Stimulated activated CD8-positive, alpha-beta memory T cell treated with anti-CD3 and anti-CD28 coated beads, Interleukin-2, amount 100 ng/mL, for 1 hour (primary cell): ENCODE measurements at places on chromosomes 12 and 14.

DNA sequence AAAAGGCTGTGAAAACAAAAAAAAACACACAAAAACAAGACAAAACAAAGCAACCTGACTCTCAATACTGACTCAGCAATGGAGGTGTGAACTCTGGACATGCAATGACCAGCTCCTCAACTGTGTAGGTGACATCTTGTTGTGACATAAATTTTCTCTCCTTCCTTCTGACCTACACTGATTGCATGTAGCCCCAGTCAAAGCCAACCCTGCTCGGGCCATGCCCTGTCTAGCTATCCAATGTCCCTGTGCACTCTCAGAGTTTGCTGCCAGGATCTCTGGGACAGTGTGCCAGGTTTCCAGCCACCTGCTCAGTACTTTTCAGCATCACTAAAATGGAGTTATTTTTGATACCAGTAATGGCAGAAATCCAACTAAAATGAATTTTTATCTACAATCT lies 18.9 kb upstream of the CRACR2A start:
- DNase-seq: no peak

DNA sequence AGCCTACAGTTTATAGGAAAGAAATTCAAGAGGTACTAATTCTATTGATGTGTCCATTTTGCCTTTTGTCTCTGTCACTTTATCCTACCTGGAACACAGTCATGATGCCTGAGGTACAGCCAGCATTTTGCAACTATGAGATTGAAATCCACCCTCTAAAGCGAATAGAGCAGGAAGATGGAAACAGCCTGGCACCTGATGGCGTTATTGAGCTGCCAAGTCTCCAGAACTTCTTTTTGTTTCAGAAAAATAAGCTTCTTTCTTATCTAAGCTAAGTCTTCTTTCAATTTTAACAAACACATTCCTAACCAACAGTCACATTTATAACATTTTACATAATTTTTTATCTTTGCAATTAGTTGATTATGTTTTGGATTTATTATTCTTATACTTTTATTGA lies 182.1 kb downstream of the PAWR start:
- no peak for DNase-seq

DNA sequence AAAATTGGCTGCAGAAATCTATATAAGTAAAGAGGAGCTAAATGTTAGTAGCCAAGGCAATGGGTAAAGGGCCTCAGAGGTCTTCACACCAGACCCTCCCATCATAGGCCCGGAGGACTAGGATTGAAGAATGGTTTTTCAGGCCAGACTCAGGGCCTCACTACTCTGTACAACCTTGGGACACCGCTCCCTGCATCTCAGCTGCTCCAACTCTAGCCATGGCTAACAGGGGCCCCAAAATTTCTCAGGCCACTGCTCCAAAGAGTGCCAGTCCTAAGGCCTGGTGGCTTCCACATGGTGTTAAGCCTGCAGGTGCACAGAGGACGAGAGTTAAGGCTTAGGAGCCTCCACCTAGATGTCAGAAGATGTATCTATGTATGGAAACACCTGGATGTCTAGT lies 155.5 kb upstream of the MGAT4C start:
- no peak for DNase-seq

GRCh38 chr14:70266157-70266556 lies 77.4 kb upstream of the SLC8A3 start:
- DNase-seq: no peak

- DNase-seq: no peak
Observed at GRCh38 chr14:33799705-33800570, 150.9 kb downstream of the EGLN3 start.

DNA sequence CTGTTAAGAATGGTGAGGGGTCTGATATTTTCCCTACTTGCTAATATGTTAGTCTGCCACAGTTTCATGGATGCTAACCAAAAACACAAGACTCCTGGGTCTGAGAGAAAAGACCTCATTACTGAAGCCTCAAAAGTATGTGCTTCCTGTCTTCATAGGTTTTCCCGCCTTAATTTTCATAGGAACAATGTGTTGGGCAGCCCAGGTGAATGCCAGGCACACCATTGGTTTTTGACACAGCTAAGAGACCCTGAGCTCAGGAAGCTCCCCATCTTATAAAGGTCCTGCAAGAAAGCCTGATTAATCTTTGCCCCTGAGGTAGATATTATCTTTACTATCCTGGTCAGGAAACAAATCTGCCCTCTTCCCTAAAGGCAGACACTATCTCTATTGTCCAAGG lies 464.1 kb downstream of the MDGA2 start:
- DNase-seq: no peak
